Memory B cell (primary cell): ENCODE measurements at places on chromosomes 13 and 19.

DNA sequence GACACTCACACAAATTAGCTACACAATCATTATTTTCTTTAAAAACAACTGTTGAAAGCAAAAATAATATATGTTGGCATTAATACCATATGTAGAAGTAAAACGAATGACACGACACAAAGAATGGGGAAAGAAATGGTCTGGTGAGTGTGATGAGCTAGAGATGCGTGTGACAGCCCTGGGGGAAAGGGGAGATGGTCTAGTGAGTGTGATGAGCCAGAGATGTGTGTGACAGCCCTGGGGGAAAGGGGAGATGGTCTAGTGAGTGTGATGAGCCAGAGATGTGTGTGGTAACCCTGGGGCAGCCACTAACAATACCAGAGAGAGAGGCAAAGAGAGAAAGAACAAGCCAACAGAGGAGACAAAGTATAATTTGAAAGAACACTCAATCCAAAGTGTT, 22.3 kb upstream of the LAMP1 start:
- DNase-seq = no peak

DNA sequence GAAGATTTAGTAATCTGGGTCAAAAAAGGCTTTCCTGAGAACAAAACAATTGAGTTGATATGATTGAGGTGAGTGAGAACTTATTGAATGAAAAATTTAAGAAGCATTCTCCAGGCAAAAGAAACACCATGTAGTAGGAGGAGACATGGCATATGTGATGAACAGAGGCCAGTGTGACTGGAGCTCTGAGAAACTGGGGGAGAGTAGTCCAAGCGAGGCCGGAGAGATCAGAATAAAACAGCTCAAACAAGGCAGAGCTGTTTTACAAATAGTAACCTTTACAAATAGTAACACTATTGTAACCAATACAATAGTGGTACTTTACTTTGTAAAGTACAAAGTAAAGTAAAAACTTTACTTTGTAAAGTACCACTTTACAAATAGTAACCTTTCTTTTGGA, 1159.1 kb downstream of the PCDH9 start:
- DNase-seq = no peak

DNA sequence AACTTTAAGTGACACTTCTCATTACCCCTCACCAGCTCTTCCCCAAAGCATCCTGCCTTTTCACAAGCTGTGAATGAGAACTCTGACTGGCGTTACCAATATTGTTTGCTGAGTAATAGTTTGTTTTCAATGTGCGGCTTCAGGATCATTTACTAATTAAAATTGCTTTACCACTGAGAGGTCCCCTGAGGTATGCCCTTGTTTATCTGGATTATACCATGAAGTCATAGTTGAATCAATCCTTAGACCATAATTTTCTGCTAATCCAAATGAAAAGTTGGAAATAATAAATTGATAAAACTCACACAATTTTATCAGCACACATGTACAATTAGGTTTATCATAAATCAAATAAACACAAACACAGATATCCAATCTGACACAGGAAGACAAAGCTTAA, 568.8 kb downstream of the PCDH9 start:
- no peak for DNase-seq

DNA sequence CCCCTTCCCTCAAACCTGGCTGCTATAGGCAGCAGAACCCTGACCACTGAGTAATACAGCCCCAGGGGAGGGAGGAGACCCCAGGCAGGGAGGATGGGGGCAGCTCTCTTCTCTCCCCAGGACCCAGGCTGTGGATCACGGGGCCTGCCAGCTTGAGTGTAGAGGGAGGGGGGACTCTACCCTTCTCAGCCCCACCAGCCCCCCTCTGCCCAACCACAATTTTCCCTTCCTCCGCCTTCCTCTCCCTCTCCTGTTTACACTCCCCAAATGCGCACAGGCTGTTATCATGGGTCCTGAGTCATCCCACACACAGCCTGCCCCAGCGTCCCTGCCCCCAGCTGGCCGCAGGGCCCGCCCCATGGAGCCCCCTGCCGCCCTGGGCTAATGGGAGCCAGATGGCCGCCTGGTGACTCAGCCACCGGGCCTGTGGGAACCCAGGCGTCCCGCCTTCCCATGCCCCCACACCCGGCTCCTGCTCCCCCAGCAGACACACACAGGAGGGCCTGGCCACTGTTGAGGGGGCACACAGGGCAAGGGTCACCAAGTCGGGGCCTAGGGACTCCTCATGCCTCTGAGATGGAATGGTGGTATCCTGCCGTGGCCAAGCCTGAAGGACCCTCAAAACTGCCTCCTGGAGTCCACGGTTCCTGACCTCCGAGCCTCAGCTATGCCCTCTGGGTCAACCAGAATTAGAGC, 13.6 kb downstream of the CCDC97 start:
- DNase-seq = no peak

GRCh38 chr19:15014579-15014978, 34.7 kb upstream of the CASP14 start:
- no peak for DNase-seq

DNA sequence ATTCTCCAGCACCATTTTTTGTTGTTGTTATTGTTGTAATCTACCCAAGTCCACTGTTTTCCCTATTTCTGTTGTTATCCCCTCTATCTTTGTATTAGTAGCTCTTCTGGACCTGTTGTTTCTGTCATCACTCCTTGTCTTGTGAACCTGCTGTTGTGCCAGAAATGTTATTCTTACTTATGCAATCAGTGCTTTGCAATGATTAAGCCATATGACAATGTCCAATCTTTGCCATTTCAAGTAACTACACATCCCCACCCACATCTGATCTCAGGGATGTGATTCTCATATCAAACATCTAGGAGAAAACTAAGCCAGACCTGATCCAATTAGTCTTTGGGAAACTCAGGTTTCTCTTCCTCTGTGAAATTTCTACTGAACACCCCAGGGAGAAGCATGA, 472.6 kb upstream of the KLHL1 start:
- DNase-seq = no peak

- DNase-seq = no peak
Measured at GRCh38 chr13:113491982-113492381, 1.5 kb upstream of the DCUN1D2 start.

- DNase-seq = no peak
Measured at GRCh38 chr13:41708713-41709112, 251.4 kb downstream of the RGCC start.

DNA sequence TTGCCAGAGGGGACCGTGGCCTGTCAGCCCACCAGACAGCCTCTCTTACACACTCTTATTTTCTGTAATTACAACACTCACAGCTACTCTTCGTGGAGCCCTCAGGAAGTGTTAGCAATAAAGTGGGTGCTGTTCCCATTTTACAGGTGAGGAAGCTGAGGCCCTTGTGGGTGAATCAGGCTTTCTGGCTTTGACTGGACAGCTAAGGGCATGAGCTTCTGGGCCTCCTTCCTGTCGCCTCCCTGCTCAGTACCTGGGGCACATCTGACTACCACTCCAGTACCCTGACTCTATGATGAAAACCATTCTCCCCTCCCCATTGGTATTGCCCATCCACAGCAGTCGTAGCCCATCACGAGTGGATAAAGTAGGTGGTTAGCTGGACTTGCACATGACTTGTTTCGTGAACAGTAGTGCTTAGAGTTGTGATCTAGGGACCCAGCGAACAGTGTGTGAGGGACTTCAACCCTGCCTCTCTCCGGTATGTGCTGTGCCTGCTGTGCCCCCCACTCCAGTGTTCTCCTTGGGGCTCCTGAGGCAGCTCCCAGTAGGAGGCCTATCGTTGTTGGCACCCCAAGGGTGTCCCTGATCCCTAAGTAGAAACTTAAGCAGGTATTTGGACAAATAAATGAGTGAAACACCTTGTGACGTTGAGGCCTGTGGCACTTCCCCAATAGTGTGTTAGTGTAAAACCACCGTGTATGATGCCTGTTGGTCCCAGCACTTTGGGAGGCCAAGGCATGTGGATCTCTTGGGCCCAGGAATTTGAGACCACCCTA, 38.6 kb downstream of the GATAD2A start:
- DNase-seq = no peak

- DNase-seq = no peak
Measured at GRCh38 chr19:19319732-19320360, 463 bp downstream of the SUGP1 start.

GRCh38 chr13:90365130-90365529, 982.4 kb upstream of the MIR17HG start:
- no peak for DNase-seq

DNA sequence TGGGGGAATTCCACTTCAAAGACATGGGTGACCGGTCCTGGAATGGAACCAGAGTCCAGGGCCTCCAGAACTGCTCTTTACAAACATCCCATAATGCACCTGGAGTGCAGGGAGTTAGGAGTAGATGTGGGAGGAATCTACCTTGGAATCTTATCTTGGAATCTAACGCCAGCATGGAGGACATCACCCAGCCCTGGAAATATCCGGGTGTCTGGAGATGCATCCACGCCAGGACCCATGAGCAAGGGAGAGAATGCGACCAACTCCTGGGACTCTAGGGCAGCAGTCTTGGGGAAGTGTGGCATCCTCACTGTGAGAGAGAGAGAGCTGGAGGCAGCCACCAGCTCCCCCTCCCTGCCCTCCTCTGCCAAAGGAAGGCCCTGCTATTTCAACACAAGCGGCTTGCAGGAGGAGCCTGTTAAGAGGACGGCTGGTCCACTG, 211.8 kb downstream of the UQCRFS1 start:
- no peak for DNase-seq

- DNase-seq = peak; percentile 16
Measured at GRCh38 chr19:34120846-34121639, 51.3 kb upstream of the LSM14A start.

- DNase-seq = no peak
Measured at GRCh38 chr19:1871140-1871597, 7.8 kb upstream of the KLF16 start.

DNA sequence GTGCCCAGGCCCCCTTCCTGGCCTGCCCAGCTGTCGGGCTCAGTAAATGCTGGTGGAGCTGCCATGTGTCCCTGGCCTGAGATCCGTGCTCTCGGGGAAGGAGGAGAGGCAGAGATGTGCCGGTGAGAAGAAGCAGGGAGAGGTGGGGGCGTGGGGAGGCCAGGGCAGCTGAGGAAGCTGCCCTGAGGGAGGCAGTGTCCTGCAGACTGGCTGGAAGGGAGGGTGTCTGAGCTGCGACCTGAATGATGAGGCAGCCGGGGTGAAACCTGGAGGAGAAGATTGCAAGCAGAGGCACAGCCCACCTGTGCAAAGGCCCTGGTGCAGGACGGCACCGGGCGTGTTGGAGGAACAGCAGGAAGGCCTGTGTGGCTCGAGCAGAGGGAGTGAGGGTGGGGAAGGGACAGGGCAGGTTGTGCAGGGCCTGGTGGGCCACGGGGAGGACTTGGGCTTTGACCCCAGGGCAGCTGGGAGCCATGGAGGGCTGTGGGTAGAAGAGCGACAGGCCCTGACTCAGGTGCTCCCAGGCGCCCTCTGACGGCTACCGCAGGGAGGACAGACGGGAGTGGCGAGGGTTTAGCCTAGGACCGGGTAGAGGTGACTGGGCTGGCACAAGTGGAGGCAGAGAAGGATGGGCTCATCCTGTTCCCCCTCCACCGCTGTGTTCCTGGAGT, 14.0 kb upstream of the CELF5 start:
- peak; percentile 58 for DNase-seq

- no peak for DNase-seq
Measured at GRCh38 chr13:90430127-90430526, 917.4 kb upstream of the MIR17HG start.

DNA sequence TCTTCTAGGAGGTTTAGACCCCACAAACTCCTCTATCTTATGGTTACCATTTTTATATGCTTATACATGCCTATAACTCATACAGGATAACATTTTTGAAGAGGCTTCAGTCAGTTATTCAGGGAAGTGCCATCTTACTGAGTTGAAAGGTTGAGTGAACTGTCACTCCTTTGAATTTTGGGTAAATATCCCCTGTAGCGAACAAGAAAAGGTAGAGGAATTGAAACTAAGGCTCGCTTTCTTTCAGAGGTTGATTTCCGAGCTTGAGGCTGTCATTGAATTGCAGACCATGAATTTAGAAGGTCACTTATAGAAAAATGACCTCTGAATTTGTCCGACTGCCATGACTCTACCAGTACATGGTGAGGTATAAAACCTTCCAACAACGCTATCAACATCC, 35.1 kb downstream of the MICU2 start:
- no peak for DNase-seq

GRCh38 chr19:51552996-51553725, 17.9 kb upstream of the ZNF175 start:
- peak; percentile 62 for DNase-seq

GRCh38 chr13:112821340-112822055, 131.7 kb downstream of the ATP11A start:
- DNase-seq = no peak

- no peak for DNase-seq
Measured at GRCh38 chr19:42126574-42126973, 5.7 kb downstream of the POU2F2 start.

DNA sequence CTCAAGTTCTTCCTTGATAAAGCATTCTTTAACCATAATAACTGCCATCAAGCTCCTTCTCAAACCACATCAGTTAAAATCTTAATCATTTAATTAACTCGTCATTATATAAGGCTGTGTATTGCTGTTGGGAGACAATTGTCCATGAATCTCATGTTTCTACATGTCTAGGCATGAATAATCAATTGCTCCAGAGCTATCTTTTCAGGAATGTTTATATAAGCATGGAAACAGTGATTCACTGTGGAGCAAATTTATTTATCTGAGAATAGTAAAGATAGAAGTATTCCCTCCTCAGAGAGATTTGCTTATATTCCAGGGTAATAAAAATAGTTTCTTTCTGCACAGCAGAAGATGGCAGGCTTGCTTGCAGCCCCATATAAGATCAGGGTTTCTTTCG, 71.1 kb downstream of the CBY2 start:
- no peak for DNase-seq

- DNase-seq = no peak
Measured at GRCh38 chr19:18074192-18074591, 12.5 kb downstream of the IL12RB1 start.

GRCh38 chr13:50518781-50519201, 324.7 kb downstream of the DLEU7 start:
- DNase-seq = no peak

DNA sequence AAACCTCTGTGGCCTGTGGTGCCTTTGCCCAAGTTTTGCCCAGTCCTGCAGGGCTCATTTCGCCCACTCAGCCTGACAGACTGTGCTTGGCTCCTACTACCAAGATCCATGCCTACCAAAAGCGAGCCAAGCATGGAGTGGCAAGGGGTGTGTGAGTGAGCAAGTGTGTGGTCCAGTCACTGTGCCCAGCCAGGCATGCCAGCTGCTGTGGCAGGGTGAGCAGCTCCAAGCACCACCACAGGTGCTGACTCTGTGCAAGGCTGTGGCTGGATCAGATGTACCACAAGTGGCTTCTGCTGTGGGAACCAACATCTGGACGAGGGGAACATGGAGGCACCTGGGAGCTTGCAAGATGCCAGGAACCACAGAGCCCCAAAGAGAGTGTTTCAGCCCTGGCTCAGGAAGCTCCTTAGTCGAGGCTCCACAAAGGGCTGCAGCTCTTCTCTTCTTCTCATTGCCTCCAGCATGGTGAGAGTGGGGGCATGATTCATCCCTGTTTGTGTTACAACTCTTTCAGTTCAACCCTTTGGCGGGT, 1564.2 kb upstream of the MIR17HG start:
- DNase-seq = no peak

GRCh38 chr19:45168767-45169351, 8.1 kb upstream of the NKPD1 start:
- DNase-seq = no peak
